ENCODE measurements at places on chromosomes 3 and 15.

DNA sequence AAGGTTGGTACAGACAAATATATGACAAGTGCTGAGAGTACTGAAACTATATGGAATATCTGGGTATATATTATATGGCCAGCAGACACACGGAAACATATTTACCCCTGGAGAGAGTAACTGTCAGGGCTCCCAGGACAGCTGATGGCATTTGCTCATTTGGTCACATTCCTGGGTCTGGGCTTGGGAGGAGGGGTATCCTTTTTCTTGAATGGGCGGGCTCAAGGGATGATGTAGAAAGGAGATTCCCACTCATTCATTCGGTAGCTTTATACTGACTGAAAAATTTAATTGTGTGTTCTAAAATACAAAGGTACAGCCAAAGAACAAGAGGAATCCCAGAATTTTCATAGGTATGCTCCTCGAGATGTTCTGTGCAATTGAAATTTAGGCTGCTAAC lies 131.0 kb downstream of the KCNAB1 start:
- DNase-seq = no peak

DNA sequence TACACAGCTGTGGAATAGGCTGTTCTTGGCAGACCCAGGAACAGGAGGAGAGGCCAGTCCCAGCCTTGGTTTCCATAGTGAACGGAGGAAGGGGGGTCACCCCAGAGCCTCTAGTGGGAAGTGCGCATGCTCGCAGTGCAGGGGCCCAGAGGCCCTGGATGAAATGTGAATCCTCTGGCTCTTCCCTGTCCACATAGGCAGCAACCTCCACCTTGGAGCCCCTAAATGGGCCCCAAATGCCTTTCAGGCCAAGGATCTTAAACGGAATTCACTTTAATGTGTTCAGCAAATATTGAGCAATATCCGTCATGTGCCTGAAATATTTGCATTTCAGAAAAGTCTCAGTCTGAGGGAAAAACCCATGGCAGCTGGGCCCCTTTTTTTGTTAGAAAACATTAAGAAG lies 3.3 kb upstream of the NDN start:
- peak; percentile 91 for DNase-seq

DNA sequence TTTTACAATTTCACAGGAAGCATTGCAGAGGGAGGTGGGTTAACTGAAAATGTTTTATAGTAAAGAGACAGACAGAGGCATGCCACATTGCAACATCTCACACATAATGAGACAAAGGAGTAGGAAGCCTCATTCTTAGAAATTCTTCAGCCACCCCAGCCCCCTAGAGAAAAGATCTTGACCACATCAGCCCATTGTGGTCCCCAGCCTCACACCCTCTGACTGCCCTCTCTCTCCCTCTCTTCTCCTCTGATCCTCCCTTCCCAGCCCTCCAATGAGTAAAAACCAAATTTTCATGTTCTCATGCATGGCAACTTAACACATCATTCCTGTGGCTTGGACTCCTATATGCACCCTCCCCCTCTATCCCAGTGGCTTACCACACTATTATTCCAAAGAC lies 174.1 kb downstream of the UACA start:
- no peak for DNase-seq

- no peak for DNase-seq
Observed at GRCh38 chr3:127351321-127351720, 63.5 kb upstream of the PRR20G start.

DNA sequence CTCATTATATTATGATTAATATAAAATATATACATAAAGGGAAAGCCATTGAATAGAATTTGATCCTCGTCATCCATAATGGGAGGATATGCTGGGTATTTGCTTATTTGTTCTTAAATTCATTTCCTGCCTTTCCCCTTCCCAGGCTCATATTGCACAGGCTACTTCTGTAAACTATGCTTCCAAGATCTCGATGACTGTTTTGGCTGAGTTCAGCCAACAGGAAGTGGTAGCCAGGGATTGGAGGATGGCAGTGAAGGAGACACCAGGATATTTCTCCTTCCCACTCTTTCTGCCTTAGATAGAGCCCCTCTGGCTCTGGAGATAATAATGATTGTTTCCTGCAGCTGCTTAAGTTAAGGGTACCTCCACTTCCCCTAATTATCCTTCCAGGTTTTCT lies 44.3 kb upstream of the DYNC1LI1 start:
- no peak for DNase-seq

DNA sequence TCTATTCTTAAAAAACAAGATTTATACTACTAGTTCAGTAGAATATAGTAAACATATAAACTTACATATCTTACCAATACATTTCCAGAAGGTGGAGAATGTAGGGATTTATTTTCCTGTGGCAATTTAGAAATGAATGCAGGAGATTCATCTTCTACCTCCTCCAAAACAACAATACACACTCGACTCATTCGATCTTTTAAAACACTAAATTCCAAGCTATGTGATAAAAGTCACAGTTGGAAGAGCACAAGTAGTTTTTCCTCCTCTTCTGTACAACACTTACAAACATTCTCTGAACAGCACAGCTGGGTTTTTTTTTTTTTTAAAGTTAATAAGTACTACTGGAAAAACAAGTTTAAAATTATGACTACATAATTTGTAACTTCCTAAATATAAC lies 1.4 kb downstream of the ANKRD28 start:
- DNase-seq = no peak
